ENCODE measurements at places on chromosomes 11 and 22.

GRCh38 chr11:82865841-82866240, 34.4 kb downstream of the PRCP start:
- no peak for DNase-seq

DNA sequence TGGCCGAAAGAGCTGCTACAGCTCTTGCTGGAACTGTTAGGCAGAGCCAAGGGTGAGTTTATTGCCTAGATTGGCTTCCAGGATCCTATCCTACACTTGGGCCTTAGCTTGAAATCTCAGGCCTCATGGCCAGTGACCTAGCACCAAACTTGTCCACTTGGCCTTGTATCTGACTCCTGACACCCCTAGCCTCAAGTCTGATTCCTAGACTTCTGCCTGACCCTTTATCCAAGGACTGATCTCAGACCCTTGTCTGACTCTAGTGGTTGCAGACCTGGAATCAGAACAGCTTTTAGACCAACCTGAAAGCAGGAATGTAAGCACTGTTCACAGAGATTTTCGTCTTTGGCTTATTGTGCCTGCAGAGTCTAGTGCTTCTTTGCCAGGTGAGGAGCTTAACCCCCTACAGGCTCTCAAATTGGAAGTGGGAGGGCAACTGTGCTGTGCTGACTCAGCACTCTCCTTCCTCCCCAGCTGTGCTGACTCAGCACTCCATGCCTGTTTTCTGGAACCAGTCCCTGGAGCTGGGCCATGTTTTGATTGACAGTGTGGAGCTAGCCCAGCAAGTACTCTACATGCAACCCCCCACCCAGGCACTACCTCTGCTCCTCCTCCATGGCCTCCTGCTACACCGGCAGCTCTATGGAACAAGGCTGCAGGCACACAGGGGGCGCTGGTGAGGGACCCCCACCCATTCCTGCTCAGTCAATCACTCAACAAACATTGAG, 35.1 kb downstream of the RRP8 start:
- DNase-seq = peak; percentile 66

DNA sequence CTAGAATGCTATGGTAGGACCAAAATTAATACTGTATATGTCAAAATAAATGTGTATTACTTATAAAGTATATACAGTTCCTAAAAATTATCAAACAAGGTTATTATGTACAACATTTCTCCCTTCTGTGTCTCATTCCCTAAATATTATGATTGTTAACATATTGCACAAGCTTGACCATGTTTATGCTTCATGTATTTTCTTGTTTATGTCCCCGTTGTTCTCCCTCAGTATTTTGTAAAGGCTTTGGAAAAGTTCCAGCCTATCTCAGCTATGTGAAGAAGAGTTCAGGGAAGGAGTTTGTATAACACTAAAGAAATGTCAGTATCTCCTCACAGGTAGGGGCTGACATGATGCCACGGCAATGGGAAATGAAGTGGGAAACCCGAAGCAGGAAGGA, 19.6 kb downstream of the ADM start:
- no peak for DNase-seq

DNA sequence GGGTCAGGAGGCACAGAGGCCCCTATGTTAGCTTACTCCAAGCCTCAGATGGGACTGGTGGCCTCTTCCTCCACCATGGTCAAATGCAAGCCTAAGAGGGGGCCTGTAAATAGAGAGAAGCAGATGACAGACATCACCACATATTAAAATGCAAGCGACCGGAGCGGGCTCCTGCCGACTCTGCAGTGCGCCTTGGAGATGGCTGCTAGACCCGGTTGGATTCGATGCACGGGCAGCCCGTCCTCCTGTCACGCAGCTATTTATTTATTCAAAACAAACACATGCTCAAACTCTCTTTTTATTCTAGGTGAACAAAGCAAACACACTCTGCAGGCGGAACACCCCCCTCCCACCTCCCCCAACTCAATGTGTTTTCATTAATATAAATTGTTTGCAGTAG, 208.0 kb downstream of the DSCAML1 start:
- peak; percentile 66 for DNase-seq

- no peak for DNase-seq
Measured at GRCh38 chr22:19066531-19067271, 55.5 kb downstream of the DGCR2 start.

- DNase-seq = peak; percentile 47
Measured at GRCh38 chr22:35064664-35065063, 1.3 kb upstream of the ISX start.

DNA sequence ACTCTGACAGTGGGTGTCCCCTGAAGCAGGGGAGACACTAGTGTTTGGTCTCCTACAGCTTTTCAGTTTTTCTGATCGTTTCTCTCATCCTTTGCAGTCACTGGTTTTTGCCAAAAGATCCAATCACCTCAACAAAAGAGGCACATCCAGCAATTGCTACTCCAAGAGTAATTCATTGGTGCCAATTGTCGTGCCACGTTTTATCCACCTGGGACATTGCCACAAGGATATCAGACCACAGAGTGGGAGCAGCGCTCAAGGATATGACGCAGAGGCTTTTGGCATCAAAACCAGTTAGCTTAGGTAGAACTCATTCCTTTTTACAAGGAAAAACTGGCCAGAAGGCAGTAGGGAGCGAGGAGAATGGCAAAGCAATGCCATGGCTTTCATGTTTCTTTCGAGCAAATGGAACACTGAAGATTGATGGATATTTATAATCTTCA, 40.9 kb upstream of the BLID start:
- DNase-seq = peak; percentile 73

DNA sequence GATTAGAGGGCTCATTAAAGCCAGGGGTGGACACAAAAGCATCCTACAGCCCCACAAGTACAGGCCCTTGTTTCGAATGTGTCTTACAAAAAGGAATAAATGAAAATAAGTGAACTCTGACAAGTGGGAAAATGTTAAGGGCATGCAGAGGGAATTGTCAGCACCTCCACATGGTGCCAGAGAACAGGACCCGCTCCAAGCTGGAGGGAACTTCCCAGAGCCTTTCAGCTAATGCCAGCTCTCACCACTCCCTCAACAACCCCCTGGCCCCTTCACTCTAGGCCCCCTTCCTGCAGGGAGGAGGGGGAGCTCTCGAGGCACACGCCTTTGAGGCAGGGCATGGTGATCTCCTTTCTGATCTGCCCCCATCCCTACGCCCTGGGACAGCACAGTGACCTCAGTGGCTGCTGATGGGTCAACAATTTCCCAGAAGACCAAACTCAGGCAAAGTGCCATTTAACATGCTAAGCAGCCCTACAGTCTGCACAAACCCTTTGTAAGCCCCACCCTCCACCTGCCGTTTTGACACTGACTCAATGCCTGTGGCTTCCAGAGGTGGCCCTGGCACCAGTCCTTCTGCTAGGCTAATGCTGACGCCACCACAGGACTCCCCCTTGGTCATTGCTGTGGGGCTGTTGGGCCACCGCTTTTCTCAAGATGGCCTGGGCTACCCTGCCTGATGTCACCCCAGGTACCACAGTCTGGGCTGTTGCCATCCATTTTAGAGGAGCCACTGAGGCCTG, 12.5 kb upstream of the CHST1 start:
- peak; percentile 33 for DNase-seq

GRCh38 chr11:12287009-12287373, 90.4 kb upstream of the PARVA start:
- no peak for DNase-seq

DNA sequence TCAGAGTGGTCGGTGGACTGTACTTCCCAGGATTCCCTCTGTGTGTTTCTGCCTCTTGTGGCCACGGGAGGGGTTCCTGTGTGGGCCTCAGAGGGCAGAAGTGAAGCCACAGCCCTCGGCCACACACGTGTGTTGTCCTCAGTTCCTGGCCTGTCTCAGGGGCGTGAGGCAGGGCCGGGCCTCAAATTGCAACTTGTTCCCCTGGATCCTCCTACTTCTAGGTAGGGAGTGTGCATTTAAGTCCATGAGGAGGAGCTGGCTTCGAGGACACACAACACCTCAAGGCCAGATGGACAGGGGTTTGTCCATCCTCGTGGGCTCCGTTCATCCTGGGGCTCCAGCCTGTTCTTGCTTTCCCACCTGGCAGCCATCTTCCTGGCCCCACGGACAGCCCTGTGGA, 573.0 kb downstream of the TBC1D22A start:
- no peak for DNase-seq

GRCh38 chr11:3380706-3381545, 2.0 kb upstream of the ZNF195 start:
- no peak for DNase-seq

GRCh38 chr22:40118979-40119378, 58.7 kb upstream of the TNRC6B start:
- no peak for DNase-seq

DNA sequence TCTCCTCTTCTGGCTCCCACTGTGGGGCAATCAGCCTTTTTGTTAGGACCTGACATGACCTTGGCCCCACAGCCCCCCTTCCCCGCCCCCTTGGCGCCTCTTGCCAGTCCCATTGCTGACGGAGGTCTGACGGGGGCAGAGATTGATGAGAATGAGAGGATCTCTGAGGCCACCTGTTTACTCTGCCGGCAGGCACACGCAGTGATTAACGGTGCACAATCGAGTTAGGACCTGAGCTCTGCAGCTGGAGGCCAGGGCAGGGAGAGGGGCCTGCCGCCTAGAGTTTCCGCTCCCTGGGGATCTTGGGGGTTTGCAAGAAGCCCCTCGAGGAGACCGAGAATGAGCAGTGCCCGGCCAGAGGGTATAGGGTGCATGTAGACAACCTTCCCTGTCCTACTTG, 6.8 kb upstream of the CHRM1 start:
- DNase-seq = peak; percentile 27

DNA sequence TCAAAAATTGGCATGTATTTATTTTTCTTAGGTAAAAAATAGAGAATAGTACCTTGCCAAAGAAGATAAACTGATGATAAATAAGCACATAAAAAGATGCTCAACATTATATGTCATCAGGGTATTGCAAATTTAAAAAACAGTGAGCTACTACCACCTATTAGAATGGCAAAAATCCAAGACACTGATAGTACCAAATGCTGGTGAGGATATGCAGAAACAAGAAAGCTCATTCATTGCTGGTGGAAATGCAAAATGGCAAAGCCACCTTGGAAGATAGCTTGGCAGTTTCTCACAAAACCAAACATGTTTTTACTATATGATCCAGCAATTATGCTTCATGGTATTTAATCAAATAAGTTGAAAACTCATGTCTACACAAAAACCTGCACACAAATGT, 46.4 kb upstream of the EED start:
- DNase-seq = no peak

GRCh38 chr11:8656291-8656690, 26.2 kb downstream of the TRIM66 start:
- peak; percentile 18 for DNase-seq

- DNase-seq = no peak
Measured at GRCh38 chr22:42131562-42131961, 952 bp upstream of the CYP2D6 start.

- peak; percentile 71 for DNase-seq
Measured at GRCh38 chr11:65116370-65117205, 913 bp downstream of the ZNHIT2 start.

GRCh38 chr11:121766991-121767390, 314.2 kb upstream of the SORL1-AS1 start:
- no peak for DNase-seq

DNA sequence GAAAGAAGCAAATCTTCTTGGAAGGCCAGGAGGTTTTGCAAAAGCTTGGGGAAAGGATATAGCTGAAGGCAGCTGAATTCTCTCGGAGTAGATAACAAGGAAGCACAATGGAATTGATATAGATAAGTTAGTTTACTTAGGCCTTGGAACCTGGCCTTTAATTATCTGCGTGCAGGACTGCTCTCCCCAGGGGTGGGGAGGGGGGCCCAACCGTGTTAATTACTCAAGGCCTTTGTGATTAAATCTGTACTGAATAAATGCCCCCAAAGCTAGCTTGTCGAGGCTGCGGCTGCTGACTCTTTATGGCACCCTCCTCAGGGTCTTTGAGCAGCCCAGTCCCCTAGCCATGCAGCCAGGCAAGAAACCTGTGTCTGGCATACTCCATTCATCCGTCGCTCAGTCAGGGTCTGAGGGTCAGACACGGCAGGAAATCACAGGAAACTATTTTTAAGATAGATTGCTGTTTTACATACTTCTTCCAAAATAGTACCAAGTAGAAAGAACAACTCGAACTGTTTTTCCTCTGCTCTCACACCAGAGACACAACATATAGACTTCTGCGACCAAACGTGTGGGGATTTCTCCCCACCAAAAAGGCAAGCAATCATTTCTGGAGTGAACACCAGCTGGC, 36.5 kb downstream of the MS4A2 start:
- no peak for DNase-seq

GRCh38 chr11:416757-417621, 2.2 kb upstream of the SIGIRR start:
- peak; percentile 88 for DNase-seq

- DNase-seq = peak; percentile 33
Measured at GRCh38 chr11:17421781-17422180, 33.3 kb upstream of the KCNJ11 start.

- DNase-seq = no peak
Measured at GRCh38 chr11:17585911-17586695, 39.0 kb downstream of the OTOG start.

- DNase-seq = peak; percentile 99
Measured at GRCh38 chr22:36481393-36482168, at the start of gene TXN2. Gene TXN2, minus strand, starts transcription at chr22:36481640. Its CDS starts 803 bp downstream, at chr22:36480837.

DNA sequence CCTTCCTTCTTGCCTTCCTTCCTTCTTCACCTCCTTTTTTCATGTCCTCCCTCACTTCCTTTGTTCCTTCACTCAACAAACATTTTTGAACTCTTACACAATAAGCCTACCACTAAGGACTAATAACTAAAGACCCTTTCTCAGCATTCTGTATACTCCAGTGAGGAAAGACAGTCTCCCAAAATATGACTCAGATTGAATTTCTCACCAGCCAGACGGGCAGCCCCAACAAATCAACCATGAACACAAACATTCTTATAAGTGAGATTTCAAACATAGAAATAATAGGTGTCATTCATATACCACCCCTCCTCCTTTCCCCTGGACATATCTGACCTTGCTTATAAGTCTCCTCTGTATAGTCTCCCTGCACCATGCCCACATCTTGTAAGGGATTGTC, 1079.7 kb downstream of the OPCML start:
- DNase-seq = no peak

GRCh38 chr11:87020336-87020735, 17.4 kb upstream of the TMEM135 start:
- DNase-seq = peak; percentile 50

GRCh38 chr11:125287491-125288210, 123.1 kb downstream of the PKNOX2 start:
- peak; percentile 88 for DNase-seq

- no peak for DNase-seq
Measured at GRCh38 chr22:35104491-35104890, 38.5 kb downstream of the ISX start.

- DNase-seq = no peak
Measured at GRCh38 chr22:33803371-33804282, 116.6 kb downstream of the LARGE1 start.

DNA sequence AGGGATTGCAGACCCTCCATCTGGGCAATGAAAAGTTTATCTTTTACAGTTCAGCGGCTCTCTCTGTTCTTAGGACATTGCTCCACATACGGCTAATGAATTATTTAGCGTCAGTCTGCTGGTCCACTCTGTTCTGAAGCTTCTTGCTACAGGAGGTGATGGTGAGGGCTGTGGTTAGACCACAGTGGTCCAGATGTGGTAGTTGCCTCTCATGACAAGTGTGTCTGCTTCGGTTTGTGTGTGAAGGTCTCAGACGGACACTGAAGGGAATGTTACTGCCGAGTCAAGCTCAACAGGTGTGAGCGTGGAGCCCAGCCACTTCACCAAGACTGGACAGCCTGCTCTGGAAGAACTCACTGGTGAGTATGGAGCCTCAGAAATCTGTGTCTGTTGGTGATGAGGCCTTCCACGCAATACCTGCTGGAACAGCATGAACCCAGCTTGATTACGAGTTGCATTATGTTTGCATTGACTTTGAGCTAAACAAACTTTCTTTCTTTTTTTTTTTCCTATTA, 220.8 kb downstream of the DBX1 start:
- no peak for DNase-seq
